Heart right ventricle (tissue), 16 donors: ENCODE measurements at places on chromosomes 16 and 17.

DNA sequence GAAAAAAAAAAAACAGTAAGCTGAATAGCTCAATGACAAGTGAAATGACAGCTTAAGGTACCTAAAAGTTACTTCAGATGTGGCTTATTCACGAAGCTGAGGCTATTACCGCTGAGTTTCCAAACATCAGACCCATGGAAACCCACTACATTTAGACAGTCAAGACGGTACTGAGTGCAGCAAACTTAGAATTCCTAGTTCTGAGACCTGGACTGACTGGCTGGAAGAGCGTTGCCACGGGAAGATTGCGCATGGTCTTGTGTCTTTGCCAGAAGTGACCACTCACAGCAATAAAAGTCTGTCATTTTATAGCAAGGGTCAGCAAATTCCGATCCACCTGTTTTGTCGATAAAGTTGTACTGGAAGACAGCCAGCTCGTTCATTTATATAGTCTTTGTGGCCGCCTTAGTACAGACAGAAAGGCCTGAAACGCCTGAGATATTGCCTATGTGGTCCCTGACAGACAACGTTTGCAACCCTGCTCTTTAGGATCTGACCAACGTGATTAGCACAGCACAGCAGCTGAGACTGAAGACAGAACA is 19.2 kb downstream of the LITAFD start:
- no peak for DNase-seq

DNA sequence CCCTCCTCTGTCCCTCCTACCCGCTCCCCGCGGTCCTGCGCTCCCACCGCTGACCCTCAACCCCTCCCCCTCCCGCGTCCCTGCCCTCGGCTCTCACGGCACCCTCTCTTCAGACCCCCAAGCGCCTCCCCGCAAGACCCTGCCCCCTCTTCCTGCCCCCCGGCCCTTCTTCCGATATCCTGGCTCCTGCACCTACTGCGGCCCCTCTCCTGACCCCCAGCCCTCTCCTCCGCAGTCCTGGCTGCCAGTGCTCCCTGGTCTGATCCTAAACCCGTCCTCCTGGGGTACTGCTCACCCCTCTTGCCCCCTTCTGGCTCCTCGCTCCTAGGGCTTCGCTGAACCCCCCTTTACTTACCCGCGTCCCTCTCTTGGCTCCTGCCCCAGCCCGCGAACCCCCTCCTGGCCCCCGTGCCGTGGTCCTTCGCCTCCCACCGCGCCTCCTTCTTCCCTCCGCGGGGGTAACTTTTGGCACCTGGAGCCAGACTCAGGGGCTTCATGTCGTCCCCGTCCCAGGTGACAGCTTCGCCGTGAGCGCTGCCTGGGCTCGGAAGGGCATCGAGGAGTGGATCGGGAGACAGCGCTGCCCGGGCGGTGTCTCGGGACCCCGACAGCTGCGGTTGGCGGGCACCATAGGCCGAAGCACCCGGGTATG is 839 bp downstream of the NKD1 start:
- no peak for DNase-seq

DNA sequence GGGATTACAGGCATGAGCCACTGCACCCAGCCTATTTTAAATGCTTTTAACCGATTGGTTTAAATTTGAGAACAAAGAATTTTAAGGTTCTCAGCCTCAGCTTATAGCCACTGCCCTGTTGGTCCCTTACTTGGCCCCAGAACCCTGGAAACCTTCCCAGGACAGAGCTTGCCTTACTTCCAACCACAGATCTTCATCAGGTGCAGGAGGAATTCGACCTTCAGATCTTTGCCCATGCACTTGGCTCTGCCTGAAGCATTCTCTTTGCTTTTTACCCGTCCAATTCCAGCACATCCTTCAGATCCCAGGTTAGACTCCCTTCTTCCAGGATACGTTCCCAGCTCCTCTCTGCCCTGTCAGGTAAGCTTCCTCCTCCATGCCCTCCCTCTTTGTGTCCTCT is 27.7 kb downstream of the CHD9 start:
- no peak for DNase-seq

- no peak for DNase-seq
Observed at GRCh38 chr17:10699856-10700255, 2.5 kb downstream of the ADPRM start.

DNA sequence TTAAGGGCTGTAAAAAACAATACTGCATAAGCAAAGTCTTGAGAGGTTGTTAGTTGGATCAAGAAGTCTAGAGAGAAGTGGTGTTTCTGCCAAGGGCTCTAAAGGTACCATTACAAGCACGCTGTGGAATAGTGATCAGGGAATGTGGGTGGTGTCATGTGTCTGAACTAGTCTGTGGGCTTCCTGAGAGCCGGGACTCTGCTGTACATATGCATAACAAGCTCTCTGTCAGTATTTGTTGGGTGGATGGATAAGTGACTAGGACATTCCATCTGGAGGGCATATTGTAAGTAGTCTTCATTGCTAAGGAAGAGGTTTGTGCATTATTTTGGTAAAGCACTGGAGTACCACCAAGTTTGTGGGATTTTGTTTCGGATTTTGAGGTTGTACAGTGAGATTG is 209.5 kb downstream of the LGALS9B start:
- DNase-seq: no peak

DNA sequence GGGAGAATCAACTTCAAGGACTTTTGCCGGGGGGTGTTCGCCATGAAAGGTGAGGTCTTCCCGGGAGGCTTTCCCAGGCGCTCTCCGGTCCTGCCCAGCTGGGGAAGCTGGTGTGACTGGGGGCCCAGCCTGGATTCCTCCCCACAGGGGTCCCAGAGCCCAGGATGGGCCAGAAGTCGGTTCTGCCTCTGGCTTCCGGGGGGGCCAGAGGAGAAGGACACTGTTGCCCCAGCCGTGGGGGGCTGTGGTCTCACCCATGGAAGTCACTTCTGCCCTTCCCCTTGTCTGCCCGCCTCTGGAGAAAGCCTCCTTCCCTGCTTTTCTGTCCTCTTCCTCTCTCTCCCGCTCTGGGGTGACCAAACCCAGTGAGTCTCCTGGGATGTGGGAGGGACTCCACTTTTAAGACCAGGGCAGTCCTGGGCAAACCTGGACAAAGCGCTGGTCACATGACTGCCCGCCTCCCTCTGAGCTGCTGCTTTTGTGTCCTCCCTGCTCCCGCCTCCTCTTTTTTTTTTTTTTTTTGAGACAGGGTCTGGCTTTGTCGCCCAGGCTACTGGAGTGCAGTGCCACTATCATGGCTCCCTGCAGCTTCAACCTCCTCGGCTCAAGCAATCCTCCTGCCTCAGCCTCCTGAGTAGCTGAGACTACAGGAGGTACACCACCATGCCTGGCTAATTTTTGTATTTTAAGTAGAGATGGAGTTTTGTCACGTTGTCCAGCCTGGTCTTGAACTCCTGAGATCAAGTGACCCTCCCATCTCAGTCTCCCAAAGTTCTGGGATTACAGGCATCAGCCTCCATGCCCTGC is 40.6 kb downstream of the RAB11FIP4 start:
- no peak for DNase-seq

GRCh38 chr16:58656899-58657298 is 27.3 kb upstream of the CNOT1 start:
- DNase-seq: no peak

- no peak for DNase-seq
Observed at GRCh38 chr16:72467157-72467759, 295.3 kb upstream of the PMFBP1 start.

DNA sequence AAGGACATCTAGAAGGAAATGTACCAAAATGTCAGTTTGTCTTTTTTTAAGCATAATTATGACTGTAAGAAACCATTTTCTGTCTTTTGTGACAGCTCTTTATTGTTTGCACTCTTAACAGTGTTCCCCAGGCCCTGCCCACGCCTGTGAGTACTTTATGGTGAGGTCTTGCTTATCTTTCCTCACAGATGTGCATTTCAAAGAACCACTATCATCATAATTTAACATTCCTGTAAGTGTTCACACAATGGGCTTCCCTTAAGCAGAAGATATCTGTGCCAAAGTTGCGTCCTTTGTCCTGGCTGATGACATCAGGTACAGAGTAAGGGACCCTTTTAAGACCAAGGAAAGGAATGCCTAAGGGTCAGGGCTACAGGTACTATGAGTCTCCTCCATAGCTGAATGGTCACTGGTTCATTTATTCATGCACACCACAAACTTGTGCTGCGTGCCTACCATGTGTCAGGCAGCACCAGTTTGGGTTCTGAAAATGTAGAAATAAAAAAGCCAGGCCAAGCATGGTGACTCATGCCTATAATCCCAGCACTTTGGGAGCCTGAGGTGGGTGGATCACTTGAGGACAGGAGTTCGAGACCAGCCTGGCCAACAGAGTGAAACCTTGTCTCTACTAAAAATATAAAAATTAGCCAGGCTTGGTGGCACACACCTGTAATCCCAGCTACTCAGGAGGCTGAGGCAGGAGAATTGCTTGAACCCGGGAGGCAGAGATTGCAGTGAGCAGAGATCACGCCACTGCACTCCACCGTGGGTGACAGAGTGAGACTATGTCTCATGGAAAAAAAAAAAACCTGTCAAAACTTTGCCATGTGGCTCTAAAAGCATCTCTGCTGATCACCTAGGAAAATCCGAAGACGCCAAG is 55.4 kb upstream of the NLK start:
- no peak for DNase-seq

GRCh38 chr16:1543085-1543896 is 9.8 kb downstream of the TMEM204 start:
- peak; percentile 86 for DNase-seq

- DNase-seq: no peak
Observed at GRCh38 chr17:50570528-50570927, 10.0 kb downstream of the CACNA1G start.
